Right ventricle myocardium inferior (tissue), 1 donor: ENCODE measurements at places on chromosomes 3 and 15.

- DNase-seq, result no peak
Measured at GRCh38 chr3:142614059-142614626, 17.9 kb downstream of the PLS1 start.

DNA sequence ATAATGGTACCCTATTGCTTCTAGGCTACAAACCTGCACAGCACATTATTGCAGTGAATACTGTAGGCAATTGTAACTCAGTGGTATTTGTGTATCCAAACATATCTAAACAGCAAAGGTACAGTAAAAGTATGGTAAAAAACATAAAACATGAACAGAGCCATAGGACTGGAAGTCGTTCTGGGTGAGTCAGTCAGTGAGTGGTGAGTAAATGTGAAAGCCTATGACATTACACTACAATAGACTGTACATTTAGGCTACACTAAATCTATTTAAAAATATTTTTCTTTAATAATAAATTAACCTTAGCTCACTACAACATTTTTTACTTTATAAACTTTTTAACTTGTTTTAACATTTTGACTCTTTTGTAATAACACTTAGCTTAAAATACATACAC lies 21.3 kb downstream of the RAB6B start:
- no peak for DNase-seq

- DNase-seq, result no peak
Measured at GRCh38 chr3:165181556-165181955, 14.6 kb downstream of the SLITRK3 start.

DNA sequence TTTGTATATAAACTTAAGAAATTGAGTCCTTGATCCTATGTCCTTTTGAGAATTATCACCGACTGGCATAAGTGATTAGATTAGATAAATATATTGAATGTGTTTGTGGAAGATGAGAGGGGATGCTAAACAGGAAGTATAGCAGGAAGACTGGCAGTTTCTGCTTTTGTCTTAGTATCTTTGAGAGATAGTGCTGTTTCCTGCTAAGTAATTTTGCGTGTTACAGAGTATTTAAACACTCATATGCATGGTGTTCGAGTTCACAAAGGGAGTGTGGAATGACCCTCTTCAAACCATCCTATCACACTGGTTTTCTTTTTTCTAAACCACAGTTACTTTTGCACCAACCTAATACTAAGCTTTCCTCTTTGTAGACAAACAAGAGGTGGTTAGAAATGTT lies 106.0 kb downstream of the KLHL25 start:
- DNase-seq, result no peak

DNA sequence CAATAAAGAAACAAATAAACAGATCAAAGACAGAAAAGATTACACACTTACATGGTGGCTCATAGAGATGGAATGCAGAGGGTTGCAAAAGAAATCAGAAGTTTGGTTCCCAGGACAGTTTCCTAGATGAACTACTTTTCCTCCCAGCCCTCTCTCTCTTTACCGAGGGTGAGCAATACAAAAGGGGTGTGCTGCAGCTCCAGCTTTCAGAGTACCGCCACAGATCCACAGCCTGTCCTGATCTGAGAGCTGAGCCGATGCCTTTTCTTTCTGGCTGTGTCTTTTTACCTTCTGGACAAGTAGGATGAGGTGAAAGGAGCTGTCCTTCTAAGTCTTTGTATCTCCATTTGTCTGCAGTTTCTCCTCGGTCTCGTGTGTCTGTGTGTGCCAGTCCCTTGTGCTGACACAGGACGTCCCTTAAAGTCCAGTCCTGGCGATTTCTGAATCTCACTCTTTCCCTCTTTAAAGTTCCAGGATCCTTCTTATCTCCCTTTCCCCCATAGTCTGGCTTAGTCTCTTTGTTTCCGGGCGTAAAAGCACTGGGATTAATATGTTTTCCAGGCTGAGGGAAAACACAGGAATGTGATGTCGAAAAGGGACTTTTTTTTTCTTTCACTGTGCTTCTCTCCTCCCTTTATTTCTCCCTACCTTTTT lies 540 bp downstream of the CCDC80 start:
- no peak for DNase-seq

- no peak for DNase-seq
Measured at GRCh38 chr3:99878005-99878404, 60.3 kb downstream of the CMSS1 start.

GRCh38 chr3:177481329-177481728 lies 284.0 kb upstream of the TBL1XR1 start:
- no peak for DNase-seq

- DNase-seq, result no peak
Measured at GRCh38 chr3:67418426-67419217, 235.8 kb downstream of the SUCLG2 start.

DNA sequence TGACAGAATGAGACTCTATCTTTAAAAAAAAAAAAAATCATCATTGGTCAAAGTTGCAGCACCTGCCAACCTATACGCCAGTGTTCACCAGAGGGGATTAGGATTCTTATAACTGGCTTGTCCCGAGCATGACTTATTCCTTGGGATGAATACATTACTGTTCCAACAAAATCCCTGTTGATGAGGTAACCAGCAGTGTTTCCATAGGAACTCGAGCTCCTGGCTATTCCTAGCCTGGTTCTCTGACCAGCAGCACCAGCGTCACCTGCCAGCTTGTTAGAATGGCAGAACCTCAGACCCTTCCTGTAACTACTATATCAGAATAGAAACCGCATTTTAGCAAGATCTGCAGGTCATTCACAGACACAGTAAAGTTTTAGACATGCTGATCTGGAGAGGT lies 364.4 kb downstream of the PTPRG start:
- DNase-seq, result no peak

DNA sequence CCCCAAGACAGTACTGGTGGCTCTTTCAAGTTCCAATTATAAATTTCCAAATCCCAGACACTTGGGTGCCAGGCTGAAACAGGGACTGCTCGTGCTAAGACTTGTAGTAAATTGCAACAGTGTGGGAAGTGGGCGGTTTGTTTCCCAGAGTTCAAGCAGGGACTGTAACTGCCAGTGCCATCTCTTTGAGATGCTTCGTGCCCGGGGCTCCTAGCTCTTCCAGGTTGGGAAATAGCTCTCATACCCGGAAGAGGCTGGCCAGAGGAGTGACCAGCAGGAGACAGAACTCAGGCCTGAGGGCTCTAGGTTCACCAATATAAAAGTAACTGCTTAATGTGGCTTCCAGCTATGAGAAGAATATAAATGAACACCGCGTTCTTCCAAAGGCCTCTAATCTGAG lies 54.0 kb upstream of the NEO1 start:
- DNase-seq, result no peak

DNA sequence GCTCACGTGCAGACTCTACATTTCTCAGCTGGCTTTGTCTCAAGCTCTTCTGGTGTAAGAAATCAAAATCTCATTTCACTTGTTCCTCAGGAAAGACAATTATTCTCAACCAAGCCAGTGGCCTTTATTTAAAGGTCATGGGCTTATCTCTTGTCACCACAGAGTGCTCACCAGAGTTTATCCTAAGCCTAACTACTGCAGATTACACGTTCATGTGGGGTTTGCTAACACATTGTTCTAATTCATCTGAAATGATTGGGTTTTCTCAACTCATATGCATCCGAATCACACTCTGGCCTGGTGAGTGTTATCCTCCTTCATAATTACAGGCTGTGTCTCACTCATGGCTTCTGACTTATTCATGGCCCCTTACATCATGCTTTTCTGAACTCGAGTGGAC lies 83.3 kb upstream of the TSC22D2 start:
- no peak for DNase-seq
